Activated CD4-positive, alpha-beta T cell treated with anti-CD3 and anti-CD28 coated beads, Interleukin-2, amount 10 ng/mL, durations not matched to agents 7 days and 5 days (primary cell): ENCODE measurements at places on chromosomes 2 and 18.
A peak's percentile ranks its signal among the peaks of the same experiment; 100 is the strongest.

GRCh38 chr2:25957743-25958142, 24.6 kb downstream of the KIF3C start:
- DNase-seq, result no peak

- no peak for DNase-seq
Measured at GRCh38 chr2:125405816-125406215, 1250.1 kb upstream of the GYPC start.

DNA sequence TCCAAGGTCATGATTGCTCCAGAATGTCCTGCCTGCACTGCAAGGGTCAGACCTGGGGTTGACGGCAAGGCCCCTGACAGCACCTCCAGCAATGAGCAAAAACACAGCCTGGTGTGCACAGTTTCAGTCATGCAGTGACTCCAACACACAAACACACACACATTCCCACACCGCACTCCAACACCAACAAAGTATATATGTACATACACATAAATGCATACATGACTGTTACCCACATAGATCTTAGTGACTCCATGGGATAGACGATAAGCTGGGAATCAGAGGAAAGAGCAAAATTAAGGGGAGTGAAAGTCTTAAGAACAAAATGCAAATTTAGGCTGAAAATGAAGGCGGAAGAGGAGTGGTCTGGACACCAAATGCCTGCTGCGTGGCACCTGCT, 112.7 kb upstream of the TEKT4 start:
- no peak for DNase-seq

- no peak for DNase-seq
Measured at GRCh38 chr2:176139661-176140512, 10.4 kb downstream of the HOXD8 start.

- no peak for DNase-seq
Measured at GRCh38 chr2:240512666-240513535, 44.9 kb downstream of the ANKMY1 start.

DNA sequence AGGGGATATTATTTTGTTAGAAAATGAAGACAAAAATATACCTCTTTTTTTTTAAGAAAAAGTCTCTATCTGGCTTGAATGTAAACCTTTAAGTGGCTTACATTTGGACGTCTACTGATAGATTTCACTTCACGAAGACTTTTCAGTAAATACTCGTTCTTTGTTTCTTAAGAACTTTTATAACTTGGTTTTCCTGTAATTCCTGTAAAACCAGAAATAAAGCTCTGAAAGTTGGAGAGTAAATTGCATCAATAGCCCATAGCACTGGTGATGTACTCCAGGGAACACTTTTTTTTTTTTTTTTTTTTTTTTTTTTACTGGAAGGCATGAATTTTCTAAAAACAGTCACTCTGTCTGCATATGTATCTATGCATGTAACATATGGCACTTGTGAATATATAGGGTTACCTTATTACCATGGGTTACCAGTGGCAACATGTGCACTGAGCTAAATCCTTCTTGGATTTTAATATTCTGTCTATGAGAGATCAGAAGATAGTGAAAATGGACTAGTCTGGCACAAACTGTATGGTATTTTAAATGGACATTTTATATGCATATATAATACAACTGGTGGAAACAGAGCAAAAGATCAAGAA, 309.2 kb upstream of the TCF4 start:
- DNase-seq, result no peak

GRCh38 chr18:33231474-33232317, 208.8 kb downstream of the CCDC178 start:
- peak; percentile 77 for DNase-seq

DNA sequence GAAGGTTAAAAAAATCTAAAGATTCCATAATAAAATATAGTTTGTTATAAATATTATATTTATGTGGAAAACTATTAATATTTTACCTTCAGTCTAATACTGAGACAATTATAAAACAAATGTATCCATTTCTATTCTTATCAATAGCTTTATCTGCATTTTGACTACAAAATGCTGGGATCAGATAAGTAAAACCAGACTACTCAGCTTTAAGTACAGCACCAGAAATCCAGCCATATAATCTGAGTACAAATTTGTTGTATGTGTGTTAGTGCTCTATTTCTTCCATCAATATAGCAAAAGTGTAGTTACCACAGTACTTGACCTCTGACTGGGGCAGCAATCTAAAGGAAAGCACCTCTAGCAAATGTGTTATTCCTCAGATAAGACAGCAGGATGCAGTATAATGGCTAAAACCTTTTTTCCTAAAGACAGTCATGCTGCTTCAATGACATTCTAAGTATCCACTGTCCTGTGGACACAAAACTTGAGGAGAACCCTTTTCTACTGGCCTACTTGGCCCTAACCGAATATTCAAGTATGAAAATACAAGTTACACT, 68.1 kb downstream of the OLA1 start:
- no peak for DNase-seq

DNA sequence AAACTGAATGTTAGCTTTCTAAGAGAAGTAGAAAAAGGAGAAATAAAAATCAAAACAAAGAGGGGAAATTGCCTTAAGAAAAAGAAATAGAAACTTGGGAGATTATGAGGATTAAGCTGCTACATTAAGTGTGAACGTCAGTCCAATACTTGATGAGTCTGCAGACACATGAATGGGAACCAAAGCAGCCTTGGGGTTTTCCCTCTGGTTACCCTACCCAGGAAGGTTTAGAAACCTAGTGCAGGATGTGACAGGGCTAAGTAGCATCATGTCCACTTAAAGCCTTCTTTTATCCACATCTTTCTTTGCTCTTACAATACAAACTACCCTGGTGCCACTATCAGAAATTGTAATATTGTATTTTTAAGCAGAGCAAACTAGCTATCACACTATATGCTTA, 22.3 kb downstream of the SLC35F5 start:
- DNase-seq, result no peak

- DNase-seq, result no peak
Measured at GRCh38 chr2:215707608-215708007, 271.7 kb upstream of the FN1 start.

DNA sequence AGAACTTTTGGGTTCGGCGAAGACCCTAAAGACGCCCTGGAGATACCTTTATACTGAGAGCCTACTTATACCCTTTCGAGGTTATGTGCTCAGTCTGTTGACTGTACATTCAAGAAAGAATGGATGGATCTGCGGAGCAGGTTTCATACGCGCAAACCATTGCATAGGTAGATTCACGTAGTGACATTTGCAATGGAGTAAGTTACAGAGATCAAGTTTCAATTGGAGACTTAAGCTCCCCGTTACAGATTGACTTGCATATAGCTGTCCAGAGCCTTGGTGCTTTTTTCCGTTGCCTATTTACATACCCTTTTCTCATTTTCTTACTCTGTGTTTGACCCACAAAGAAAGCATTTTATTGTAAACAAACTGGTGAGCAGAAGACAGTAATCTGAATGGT, 923 bp downstream of the PSMD1 start:
- no peak for DNase-seq

- no peak for DNase-seq
Measured at GRCh38 chr2:105383432-105384166, 15.3 kb downstream of the FHL2 start.
